ENCODE measurements at places on chromosomes 4 and X.

DNA sequence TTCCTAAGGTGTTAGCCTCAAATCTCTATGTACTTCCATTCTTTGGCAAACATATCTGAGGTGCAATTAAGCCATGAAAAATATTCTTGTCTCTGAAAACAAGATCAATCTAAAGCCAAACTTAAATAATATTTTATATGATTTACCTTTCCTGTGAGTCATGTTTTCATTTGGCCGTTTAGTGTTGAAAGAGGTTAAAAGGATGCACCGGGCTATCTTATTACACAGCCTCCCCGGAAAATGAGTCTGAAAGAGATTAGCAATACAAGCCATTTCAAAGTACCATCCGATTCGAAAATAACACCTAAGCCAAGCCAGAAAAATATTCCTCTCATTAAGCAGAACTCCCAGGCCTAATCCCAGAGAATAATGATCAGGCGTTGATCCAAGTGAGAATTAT is 161.5 kb upstream of the EPHA5 start:
- DNase-seq: no peak

GRCh38 chrX:148854306-148854705 is 353.9 kb downstream of the AFF2 start:
- DNase-seq: no peak

DNA sequence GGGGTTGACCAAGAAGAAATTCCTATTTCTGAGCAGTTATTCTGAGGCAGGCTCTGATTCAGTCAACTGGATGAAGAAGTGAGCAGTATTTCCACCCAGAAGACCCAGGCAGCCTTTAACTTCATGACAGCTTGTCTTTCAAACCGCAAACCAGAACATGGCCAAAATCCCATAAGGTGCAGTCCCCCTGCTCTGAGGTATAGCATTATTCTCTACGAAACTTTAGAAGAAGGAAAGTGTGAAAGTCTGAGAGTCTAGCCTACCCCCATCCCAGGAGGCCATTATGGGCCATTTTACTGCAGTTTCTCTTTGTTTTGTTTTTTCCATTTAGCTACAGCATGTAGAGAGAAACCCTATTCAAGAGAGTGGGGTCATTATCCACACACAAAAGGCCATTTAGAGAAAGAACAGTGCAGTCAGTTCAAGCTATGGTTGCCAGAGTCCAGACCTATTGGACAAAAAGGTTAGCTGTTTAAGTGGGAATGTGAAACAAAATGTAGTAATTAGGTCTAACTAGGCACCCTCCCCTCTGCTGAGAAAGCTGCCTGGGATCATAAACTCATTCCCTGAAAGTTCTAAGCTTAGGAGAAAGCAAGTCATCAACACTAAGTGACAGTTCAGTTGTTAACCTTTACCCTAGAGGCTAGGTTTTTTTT is 52.1 kb upstream of the RASGEF1B start:
- DNase-seq: no peak

DNA sequence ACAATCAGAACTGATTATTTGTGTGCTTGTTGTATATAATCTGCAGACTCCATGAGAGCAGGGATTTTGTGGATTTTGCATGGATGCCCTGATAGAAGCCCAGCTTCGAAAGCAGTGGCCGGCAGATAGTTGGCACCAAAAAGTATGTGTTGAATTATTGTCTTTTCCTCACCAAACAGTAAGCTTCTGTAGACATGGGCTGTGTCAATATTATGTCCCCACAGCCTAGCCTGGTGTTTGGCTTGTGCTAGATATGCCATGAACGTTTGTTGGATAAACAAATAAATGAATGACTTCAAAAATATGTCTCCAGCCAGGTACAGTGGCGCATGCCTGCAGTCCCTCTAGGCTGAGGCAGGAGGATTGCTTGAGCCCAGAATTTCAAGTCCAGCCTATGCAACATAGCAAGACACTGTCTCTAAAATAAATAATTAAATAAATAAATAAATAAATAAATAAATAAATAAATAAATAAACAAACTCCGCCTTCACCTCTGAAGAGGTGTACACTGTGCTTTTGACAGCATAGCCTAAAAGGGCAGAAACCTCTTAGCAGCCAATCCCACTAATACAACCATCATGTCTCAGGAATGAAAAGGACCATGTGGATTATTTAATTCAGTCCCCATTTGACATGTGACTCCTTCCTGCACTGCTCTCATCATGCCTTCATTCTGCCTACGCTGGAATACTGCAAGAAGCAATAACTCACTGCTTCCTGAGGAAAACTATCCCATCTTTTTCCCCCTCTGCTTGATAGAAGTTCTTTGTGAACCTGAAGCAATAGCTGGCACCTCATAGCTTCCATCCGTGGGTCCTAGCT is 335.2 kb downstream of the FBXW7 start:
- DNase-seq: no peak

DNA sequence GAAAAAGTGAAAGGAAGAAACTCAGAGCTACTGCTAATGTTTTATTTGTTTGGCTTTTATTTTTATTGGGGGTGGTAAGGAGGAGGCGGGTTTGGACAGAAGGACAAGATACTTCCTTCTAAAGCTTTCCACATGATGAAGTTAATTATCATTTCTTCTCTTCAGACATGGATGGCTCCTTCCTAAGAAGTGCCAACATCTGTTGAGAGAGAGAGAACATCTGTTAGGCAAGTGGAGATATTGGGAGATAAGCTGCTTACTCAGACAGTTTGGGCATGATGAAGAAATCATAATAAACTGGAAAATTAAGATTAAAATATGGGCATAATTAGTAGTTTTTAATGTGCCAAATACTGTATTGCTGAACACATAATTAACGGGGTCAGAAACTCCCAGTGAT is 535.7 kb upstream of the INTU start:
- DNase-seq: no peak

- DNase-seq: no peak
These were observed 7.7 kb downstream of the NUDT9 start for GRCh38 chr4:87430038-87430437.

GRCh38 chr4:65467068-65467680 is 203.1 kb downstream of the EPHA5 start:
- no peak for DNase-seq

GRCh38 chr4:26746802-26747213 is 113.8 kb upstream of the STIM2 start:
- no peak for DNase-seq

DNA sequence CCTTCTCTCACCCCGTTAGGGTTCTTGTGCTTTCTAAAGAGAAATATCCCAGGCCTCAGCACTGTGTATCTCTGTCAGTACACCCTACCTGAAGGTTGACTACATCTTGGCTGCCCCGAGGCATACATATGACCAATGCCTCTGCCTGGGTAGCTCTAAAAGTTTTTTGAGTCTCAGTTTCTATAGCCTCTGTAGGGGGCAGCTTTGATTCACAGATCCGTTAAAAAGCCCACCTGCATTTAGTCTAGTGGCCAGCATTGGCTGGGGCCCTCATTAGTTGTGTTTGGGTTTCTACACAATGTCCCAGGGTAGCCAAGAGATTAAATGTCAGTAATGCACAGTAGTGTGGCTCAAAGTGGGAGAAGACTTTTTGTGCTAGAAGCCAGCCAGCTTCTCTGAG is 151.1 kb downstream of the CFAP299 start:
- no peak for DNase-seq

GRCh38 chr4:82948647-82949204 is 48.2 kb downstream of the THAP9 start:
- DNase-seq: no peak

GRCh38 chr4:1030559-1030958 is 19.1 kb downstream of the FGFRL1 start:
- DNase-seq: no peak

DNA sequence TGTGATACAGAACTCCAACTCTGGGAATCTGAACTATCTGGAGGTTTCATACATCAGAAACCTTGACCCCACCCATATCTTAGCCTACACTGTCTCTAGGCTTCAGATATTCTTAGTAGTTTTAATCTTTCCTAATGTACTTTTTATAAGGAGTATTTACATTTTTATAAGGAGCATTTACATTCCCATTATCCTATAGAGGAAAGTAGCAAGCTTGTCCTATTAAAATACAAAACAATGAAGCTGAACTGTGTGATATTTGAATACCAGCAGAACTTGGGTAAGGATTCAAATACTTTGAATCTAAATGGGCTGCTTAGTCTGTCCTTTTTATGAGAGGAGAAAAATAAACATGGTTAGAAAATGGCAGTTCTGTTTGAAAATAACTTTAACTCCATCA is 247.4 kb downstream of the FMR1NB start:
- DNase-seq: no peak

DNA sequence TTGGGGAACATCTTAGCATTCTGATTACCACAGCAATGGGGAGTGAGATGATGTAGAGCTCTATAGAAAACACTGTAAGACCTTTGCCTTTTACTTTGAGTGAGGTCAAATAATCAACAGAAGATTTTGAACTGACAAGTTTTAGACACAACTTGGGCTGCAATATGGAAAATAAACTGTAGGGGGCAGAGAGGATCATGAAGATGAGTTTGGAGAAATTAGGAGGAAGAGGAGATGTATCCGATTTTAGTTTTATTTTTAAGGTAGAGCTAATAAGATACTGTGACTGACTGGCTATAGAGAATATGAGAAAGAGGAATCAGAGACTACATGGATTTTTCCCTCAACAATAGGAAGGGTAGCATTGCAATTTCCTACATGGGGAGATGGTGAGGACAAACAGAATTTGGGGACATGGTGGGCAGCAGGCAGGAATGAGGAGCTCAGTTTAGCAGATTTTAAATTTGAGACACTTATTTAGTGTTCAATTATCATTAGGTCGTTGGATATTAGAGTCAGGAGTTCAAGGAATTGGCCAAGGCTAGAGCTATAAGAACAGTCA is 563.1 kb downstream of the INPP4B start:
- DNase-seq: peak; percentile 23

DNA sequence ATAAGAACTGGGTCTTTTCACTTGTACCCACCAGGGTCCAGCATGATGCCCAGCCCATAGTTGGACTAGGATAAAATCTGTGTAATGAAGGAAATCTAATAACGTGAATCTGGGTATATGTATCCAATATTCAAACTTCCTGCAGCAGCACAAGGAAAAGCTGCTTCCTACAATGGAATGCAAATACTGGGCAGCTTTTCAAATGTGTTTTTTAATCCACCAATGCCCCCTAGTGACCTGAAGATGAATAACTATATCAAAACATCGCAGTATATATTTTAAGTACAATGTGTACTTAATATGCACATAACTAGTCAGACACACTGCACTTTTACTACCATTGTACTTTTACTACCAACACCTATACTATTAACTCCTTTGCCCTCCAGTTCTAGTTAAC is 5.3 kb downstream of the APOO start:
- DNase-seq: peak; percentile 50

DNA sequence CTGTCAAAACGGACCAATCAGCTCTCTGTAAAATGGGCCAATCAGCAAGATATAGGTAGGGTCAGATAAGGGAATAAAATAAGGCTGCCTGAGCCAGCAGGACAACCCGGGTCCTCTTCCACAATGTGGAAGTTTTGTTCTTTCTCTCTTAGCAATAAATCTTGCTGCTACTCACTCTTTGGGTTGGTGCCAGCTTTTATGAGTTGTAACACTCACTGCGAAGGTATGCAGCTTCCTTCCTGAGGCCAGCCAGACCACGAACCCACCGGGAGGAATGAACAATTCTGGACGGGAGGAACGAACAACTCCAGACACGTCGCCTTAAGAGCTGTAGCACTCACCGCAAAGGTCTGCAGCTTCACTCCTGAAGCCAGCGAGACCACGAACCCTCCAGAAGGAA is 287.8 kb downstream of the RAPGEF2 start:
- no peak for DNase-seq

GRCh38 chr4:109631532-109632108 is 71.6 kb downstream of the MCUB start:
- DNase-seq: no peak

GRCh38 chr4:176425035-176425434 is 105.3 kb downstream of the SPCS3 start:
- no peak for DNase-seq

GRCh38 chrX:139930916-139931645 is 1.8 kb downstream of the ATP11C start:
- peak; percentile 54 for DNase-seq

- no peak for DNase-seq
These were observed 17.9 kb downstream of the VEGFC start for GRCh38 chr4:176774852-176775251.

- DNase-seq: no peak
These were observed 42.2 kb upstream of the PTCHD1 start for GRCh38 chrX:23292354-23292987.

GRCh38 chrX:53458082-53458481 is 23.9 kb upstream of the HSD17B10 start:
- peak; percentile 2 for DNase-seq

GRCh38 chr4:80263541-80264351 is 2.7 kb upstream of the FGF5 start:
- no peak for DNase-seq

- DNase-seq: no peak
These were observed 5.1 kb downstream of the TIMP1 start for GRCh38 chrX:47587091-47587891.

- peak; percentile 79 for DNase-seq
These were observed 220.3 kb upstream of the CXCL13 start for GRCh38 chr4:77385124-77385969.

DNA sequence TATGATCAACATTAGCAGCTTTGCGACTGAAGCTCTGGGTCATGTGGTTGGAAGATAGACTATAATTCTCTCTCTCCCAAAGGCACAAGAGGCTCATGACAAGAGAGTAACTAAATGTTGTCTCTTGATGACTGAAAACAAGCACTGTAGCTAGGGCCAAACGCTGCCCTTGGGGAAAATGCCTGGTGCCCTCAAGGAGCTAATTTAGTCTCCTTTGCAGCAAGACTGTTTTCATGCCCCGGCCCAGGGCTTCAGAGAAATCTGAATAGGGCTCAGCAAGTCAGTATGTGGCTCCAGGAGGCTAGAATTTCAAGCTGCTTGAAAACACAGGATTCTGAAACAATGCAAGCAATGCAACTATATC is 411.9 kb downstream of the GPAT3 start:
- DNase-seq: no peak

- no peak for DNase-seq
These were observed 104.1 kb downstream of the COX7B2 start for GRCh38 chr4:46804781-46805413.

DNA sequence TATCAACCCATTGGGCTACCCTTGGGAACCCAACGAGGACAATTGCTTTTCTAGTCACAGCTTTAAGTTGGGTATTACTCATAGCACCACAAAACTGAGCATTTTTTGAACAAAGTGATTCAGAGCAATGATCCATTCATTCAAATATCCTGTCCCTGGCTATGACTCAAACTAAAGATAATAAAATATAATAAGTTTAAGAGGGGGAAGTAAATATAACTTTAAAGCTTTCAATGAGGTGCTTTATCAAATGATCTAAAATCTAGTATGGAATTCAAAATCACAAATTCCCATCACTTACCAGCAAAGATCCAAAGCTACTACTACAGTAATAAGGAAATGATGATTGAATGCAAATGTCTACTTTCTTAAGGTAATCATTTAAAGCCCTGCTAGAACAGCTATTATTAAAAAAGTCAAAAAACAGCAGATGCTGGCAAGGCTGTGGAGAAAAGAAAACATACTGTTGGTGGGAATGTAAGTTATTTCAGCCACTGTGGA is 39.8 kb upstream of the S100G start:
- DNase-seq: no peak
